Stimulated activated CD8-positive, alpha-beta memory T cell treated with anti-CD3 and anti-CD28 coated beads, Interleukin-7, amount 100 ng/mL, for 1 hour (primary cell): ENCODE measurements at places on chromosomes 1 and 21.

- no peak for DNase-seq
These were observed 64.4 kb downstream of the MAST2 start for GRCh38 chr1:45867697-45868348.

DNA sequence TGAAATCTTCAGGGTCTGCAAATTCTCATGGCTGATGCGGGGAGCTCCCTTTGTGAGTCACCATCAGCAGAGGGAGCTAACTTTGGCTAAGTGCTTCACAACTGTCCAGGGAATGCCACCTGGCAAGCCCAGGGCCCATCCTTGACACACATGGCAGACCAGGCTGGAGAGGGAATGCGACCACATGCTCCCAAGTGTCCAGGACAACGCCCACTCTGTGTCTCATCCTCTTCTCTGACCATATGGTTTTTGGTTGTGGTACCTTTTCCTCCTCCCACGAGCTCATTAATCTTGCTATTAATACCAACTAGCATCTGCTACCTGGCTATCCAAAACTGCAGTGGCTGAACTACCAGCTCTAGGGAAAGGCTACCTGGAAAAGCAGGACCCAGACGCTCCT lies 37.1 kb upstream of the CLSTN1 start:
- DNase-seq = no peak

DNA sequence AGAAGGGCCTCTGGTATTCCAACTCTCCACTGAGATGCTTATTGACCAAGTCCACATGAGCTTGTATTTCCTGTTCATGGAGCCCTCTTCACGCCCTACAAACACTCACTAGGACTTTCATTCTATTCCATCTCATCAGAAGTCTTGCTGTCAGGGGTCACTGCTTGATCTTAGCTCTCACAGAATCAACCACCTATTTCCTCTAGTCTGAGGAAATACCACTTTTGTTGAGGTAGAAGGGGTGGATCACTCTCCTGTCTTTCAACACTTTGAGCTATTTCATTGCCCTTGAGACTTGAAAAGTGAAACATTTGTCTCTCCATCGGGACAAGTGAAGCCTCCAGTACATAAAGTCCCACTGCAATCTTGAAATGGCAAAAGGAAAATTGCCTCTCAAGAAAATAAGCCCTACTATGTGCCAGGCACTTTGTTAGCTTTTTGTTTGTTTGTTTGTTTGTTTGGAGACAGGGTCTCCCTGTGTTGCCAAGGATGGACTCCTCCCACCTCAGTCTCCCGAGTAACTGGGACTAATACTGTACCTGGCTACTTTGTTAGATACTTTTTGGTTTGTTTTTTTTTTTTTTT lies 19.8 kb upstream of the FAM110D start:
- DNase-seq = no peak

- DNase-seq = no peak
These were observed 327.8 kb downstream of the MATN1 start for GRCh38 chr1:30395631-30396030.

DNA sequence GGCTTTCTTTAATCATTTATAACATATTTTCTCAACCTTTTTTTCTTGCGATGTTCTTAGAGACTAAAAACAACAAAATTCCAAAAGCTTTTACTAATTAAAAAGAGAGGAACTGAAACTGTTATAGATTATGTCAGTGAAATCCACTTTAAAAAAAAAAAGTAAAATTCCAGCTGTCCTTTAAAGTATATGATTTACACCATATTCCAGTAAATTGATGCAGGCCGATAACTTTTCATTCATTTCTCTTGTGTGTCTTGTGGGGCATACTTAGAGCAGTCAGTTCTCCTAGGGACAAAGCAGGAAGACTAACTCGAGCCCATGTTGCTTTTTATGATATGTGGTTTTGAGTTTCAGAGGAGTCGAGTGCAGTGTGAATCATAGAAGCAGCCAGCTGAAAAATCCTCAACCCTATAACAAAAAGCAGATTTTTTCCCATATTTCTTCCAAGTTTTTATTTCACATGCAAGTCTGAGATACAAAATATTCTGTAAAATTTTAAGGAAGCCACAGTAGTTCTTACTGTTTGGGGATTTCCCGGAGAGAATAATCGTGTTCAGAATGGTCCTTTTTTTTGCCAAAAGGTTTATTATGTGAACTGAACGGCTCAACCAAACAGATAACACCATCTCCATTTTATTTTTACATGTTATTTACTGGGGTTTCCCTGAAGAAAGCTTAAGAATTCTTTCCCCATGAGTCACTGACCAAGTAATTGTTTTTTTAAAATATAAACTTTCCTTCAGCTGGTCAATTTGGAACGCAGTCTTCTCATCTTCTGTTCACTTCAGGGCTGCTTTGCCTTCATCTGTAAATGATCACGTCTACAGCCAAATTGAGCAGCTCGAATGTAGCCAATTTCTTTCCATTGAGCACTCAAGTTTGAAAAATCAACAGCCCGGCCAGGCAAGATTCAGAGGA lies 77.0 kb upstream of the C1orf105 start:
- DNase-seq = no peak
